ENCODE measurements at places on chromosomes 7 and 10. TPM values are rescaled to one million over a fixed set of nuclear protein-coding genes. Genes with fewer than 3 reads are reported as not detected.

LRRC27 gene
- 3.1 TPM for total RNA-seq

CACNB2 gene
- total RNA-seq, result not detected

DCLRE1C gene
- total RNA-seq, result 36.7 TPM

THSD7A gene
- not detected for total RNA-seq

TMEM236 gene
- total RNA-seq, result 0.02 TPM

PILRA gene
- total RNA-seq, result 11.8 TPM

CALY gene
- 0.44 TPM for total RNA-seq

OGDHL gene
- total RNA-seq, result not detected

NRBF2 gene
- 27.8 TPM for total RNA-seq

SPAG6 gene
- 0.96 TPM for total RNA-seq

NUTM2A gene
- total RNA-seq, result 0.80 TPM

MPLKIP gene
- 28.1 TPM for total RNA-seq

RAB19 gene
- total RNA-seq, result 16.5 TPM

RBM48 gene
- 19.7 TPM for total RNA-seq

UPK3BL2 gene
- total RNA-seq, result 29.3 TPM

CFTR gene
- total RNA-seq, result not detected

KIF11 gene
- total RNA-seq, result 52.8 TPM

CYP26C1 gene
- not detected for total RNA-seq

MMD2 gene
- total RNA-seq, result not detected

VPS37D gene
- total RNA-seq, result 0.15 TPM

C10orf143 gene
- 2.7 TPM for total RNA-seq

AMPH gene
- not detected for total RNA-seq

DGKI gene
- total RNA-seq, result 3.4 TPM

SGMS1 gene
- 24.4 TPM for total RNA-seq

POU6F2 gene
- total RNA-seq, result 0.12 TPM

UPK3BL1 gene
- total RNA-seq, result 16.0 TPM

ODAD2 gene
- not detected for total RNA-seq
